ENCODE measurements at places on chromosomes 1 and 21. TPM values are rescaled to one million over a fixed set of nuclear protein-coding genes. Genes with fewer than 3 reads are reported as not detected.

The ADCY10 gene
- total RNA-seq, result not detected

DNA sequence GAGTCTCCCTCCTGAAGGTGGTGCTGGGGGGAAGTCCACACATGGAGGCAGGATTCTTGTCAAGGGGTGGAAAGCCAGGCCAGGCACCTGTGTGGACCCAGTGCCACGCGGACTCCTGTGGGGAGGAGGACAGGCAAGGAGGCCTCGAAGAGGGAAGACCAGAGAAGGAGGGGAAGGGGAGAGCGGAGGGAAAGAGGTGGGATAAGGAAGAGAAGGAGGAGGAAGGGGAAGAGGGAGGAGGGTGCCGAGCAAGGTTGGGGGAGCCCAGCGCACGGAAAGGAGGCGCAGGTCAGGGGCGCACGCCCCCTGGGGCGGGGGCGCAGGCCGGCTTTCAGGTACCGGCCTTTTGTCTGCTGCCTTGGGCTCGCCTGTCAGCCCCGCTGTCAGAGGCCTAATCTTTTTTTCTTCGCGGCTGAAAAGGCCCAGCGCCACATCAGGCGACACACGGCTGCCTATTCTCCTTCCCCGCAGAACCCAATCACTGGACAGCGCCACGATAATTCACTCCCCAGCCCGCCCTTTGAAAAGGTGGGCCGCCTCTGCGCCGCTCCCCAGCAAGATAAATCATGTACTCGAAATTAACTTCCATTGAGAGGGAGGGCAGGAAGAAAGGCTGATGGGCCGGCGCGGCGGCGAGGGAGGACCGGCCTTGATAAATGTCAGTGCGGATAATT is 42.5 kb downstream of the PRDM16 start:
- no peak for DNase-seq

- DNase-seq, result no peak
These were observed 101.3 kb downstream of the IER5 start for GRCh38 chr1:181189691-181190363.

DNA sequence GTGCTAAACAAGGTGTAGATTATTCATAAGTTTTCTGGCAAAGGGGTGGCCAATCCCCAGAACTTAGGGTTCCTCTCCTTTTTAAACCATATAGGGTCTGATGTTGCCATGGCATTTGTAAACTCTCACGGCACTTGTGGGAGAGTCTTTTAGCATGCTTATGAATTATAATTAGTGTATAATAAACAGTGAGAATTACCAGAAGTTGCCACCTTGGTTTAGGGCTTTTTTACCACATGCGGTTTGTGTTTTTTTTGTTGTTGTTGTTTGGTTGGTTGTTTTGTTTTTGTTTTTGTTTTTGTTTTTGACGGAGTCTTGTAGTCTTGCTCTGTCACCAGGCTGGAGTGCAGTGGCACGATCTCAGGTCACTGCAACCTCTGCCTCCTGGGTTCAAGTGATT is 8.9 kb upstream of the LAX1 start:
- no peak for DNase-seq

Data from right atrium auricular region (tissue), 2 donors.